ENCODE measurements at places on chromosomes 3 and 15.

- peak; percentile 61 for DNase-seq
These were observed 10.6 kb upstream of the PARL start for GRCh38 chr3:183895296-183895695.

DNA sequence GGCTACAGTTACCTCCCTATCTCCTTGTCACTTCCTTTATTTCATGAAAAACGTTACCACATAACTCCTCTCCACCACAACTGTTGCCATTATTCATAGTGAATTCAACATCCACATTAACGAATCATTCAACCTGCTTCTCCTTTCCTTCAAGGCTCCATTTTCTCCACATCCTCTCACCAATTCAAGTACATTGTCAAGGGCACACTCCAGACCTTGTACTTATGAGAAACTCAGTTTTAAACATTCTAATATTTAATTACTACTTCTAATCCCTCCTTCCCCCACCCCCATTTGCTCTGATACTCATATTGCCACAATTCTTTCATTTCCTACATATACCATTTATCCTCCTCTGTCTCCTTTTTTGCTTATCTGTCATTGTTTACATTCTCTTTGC is 871.2 kb downstream of the TUSC7 start:
- DNase-seq: no peak

DNA sequence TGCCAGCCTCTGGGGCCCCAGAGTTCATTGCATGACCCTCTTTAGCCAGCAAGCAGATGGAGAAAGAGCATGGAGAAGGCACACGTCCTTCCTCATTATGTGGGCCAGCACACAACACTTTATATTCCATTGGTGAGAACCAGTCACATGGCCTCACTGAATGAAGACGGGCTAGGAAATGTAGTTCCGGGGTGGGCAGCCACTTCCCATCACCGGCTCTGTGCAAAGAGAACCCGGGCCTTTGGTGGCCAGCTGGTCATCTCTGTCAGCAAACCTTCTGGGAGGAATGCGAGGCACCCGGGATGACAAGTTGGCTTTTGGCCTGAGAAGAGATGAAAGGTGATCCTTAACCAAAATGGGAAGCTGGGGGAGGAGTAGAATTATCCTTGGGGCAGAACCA is 90.2 kb upstream of the VGLL4 start:
- DNase-seq: no peak

GRCh38 chr15:85551221-85551832 is 170.9 kb downstream of the AKAP13 start:
- DNase-seq: no peak

- DNase-seq: no peak
These were observed 58.3 kb upstream of the SLCO3A1 start for GRCh38 chr15:91795235-91795634.

DNA sequence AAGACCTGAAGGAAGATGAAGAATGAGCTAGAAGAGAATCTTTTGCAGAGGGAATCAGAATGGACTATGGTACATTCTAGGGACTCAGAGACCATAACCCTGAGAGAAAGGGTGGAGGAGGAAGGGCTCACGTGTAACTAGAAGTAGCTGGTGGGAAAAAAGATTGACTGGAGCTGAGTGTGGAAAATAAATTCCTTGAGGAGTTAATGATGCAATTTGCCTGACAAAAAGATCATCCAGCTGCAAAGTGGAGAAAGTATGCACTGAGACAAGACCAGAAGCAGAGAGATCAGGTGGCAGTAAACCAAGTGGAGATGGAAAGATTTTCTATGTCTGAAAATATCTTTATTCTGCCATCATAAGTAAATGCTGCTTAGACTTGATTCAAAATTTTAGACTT is 52.9 kb upstream of the TBL1XR1 start:
- DNase-seq: peak; percentile 54

- DNase-seq: no peak
These were observed 217.7 kb downstream of the KLF13 start for GRCh38 chr15:31544361-31544760.

GRCh38 chr3:142251951-142252350 is 26.6 kb upstream of the GK5 start:
- no peak for DNase-seq

- DNase-seq: no peak
These were observed 571.0 kb downstream of the FGF12 start for GRCh38 chr3:192156382-192156781.
